ENCODE measurements at places on chromosomes 4 and X.

GRCh38 chr4:173293663-173294062, 40.5 kb downstream of the HMGB2 start:
- DNase-seq = no peak

DNA sequence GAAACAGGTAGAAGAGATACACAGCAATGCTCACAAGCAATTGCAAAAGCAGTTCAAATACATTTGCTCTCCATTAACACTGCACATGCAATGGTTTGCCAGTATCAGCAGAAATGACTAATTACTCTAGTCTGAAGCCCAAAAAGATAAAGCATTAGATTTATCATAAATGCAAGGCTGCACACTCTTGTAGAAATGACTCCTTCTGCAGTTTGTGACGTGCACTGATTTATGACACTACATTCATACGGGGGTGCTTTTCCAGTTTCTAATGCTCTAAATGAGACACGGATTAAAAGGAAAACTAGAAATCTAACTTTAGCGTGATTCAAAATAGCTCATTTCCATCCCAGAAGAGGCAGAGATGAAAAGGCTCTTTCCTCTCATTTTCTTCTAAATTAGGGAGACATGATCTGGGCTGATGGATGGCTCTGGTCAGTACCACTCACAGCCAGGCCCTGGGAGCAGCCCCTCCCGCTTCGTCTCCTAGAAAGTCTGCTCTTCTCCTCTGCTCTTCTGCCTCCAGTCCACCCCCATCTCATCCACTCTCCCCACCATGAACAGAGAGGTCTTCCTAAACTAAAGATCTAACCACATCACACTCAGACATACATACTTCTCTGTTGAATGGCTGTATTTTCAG, 33.2 kb downstream of the PPP2R2C start:
- DNase-seq = no peak

DNA sequence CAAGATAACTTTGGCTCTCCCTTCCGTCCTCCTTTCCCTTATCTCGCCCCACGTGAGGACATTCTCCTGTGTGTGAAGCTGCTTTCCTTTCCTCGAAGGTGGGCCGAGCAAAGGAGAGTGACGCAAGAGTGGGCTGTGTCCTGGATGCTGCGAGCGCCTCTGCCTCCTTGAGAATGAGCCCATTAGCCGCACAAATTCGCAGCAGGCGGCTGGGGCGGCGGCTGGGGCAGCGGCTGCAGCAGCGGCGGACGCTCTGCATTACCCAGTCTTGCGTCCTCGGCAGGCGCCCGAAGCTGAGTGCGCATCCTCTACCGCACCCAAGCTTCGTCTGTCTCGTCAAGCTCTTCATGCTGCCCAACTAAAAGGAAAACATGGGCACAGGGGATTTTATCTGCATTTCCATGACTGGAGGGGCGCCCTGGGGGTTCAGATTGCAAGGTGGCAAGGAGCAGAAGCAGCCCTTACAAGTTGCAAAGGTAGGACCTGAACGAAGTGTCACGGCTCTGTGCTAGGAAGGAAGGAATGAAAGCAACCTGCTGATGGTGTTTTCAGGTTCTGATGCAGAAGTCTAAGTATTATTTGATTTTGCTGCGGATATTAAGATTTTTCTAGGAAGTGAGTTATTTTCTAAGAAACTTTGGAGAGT, at the start of gene SYNPO2:
TSS of gene SYNPO2 (plus strand) at position 189 of the 646 bp plus-strand sequence. CDS start at position 372, 183 bp downstream.
- peak; percentile 86 for DNase-seq

DNA sequence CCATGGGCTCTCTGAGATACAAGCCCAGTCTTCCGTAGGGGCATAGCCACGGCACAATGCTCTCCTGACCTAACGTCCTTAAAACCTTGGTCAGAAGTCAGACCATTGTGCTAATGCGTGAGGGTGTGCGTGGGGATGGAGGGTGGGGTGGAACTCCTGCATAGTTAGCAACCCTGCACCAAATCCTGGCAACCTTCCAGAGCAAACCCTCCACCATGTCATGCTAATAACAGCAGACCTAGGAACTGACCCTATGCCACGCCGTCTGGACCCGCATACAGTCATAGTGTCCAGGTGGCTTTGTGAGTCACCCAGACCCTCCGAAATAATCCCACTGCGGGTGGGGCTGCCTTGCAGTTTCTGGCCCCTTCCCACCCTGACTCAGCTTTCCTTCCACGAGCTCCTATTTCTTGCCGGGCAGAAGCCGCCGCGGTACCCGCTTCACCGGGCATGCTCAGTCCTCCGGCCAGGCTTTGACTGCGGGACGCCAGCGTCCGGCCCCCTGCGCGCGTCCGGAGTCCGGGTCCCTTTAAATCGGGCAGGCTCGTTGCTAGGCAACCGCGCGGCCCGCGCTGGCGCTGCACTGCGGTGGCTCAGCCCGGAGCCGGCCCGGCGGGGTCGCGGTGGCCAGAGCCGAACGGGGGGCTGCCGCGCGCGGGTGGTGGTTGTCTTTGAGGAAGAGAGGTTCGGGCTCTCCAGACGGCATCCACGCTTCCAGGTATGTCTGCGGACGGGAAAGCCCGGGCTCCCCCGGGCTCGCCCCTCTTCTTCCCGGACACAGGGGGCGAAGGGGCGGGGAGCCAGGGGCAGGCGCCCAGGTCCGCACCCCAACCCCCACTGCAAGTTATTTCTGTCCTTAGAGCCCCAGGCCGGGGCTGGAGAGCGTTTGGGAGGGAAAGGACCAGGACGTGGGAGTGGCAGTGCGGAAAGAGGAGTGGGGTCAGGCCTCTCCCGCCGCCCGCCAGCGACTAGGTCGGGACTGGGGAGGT, at the start of gene CCDC160:
TSS of gene CCDC160 (plus strand) at position 557 of the 989 bp plus-strand sequence. CDS start 7,619 bp downstream, outside the sequence.
- DNase-seq = peak; percentile 27

- DNase-seq = peak; percentile 43
Observed at GRCh38 chr4:84849051-84849640, 117.3 kb downstream of the WDFY3 start.

DNA sequence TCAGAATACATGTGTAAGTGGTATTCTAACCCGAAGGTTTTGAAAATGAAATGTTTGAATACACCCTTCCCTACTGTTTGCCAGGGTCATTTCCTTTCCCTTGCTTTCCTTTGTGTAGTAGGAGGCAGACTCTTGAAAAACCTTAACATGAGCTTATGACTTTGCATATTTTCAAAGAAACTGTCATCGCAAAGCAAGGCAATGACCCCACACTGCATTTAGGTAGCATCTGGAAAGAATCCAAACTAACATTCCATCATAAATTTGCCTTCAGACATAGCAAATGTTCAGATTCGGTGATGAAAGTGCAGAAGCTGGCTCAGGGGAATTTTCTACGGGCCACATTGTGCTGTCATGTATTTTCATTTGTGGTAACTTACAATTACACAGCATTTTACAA, 32.3 kb downstream of the SH2D1A start:
- peak; percentile 40 for DNase-seq

GRCh38 chr4:90580326-90580725, 453.1 kb downstream of the CCSER1 start:
- no peak for DNase-seq

DNA sequence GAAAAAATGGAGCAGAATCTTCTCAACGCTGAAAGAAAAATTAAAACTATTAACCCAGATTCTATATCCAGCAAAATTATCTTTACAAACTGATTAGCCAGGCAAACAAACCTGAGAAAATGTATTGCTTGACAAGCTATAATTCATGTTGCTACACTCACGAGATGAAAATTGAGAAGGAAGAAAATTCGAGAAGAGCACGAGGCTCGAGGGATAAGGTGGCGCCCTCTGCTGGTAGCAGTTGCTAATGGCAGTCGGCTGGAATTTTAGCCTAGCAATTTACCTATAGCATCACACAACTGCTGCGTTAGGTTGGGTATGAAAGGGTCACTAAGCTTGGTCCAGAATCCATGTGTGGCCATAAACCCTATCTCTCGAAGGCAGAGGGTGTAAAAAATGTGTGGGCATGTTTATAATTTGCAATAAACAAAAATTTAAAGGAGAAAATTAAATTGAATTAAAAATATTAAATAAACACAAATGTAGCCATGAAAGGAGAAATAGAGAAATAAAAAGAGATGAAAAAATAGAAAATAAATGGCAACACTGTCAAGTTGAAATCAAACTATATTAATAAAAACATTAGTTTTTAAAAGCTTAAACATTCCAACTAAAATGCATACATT, 126.6 kb downstream of the PPP4R3C start:
- DNase-seq = peak; percentile 19

Data from fibroblast of skin of scalp (primary cell).